Kidney tubule cell (primary cell): ENCODE measurements at places on chromosomes 7 and 10.

GRCh38 chr10:130358981-130359650 lies 222.9 kb downstream of the GLRX3 start:
- no peak for DNase-seq

- DNase-seq: no peak
Measured at GRCh38 chr10:11245510-11245909, 227.8 kb downstream of the CELF2 start.

DNA sequence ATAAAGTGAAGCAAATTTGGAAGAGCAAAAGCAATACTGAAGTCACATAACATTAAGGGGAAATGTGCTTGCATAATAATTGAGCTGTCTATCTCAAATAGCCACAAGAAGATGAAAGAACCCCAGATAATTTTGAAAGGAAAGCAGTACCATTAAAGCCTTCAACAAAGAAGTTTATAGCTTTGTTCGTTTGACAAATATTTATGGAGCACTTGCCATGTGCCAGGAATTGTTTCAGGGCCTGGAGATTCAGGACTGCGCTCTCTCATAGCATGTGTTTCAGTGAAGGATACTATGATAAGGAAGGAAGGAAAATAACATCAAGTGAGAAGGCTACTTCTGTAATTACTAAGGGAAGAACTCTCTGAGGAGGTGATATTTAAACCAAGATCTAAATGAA lies 212.3 kb upstream of the CSTF2T start:
- DNase-seq: no peak

GRCh38 chr10:99827936-99828335 lies 45.5 kb downstream of the ABCC2 start:
- DNase-seq: no peak

DNA sequence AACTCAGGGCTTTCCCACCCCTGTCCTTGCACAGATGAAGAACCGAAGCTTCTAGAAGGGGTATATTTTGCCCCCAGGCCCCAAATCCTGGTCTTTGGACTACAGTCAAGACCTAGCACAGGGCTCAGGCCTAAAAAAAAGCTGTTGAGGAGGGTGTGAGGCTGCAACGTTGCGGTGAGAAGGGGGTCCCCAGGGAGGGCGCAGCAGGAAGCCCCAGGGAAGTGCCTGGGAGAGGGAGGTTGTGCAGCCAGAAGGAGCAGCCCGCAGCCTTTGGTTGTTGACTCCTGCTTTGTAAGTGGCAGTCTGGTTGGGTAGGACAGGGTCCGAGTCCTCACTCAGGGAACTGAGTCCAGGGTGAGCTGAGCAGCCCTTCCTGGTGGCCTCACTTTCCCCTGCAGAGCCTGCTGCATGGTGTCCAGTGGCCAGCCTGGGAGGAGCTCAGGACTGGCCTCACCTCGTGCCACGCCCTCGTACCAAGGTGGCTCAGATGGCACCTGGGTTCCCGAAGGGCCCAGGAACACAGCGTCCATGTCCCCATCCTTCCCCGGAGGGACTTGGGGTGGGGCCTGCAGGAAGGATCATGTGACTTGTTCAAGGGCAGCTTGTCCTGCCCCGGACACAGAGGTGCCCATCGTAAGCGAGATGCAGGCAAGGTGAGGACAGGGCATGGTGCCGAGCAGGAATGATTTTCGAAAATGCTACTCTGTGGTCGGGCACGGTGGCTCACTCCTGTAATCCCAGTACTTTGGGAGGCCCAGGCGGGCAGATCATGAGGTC lies 166.4 kb upstream of the TNRC18 start:
- no peak for DNase-seq

- peak; percentile 57 for DNase-seq
Measured at GRCh38 chr10:26468700-26469099, 30.6 kb downstream of the APBB1IP start.

- no peak for DNase-seq
Measured at GRCh38 chr7:30470771-30471170, 7.8 kb downstream of the NOD1 start.
